Stimulated activated CD8-positive, alpha-beta memory T cell treated with anti-CD3 and anti-CD28 coated beads, Interleukin-4, amount 100 ng/mL, for 48 hours (primary cell): ENCODE measurements at places on chromosomes 1 and 21.

DNA sequence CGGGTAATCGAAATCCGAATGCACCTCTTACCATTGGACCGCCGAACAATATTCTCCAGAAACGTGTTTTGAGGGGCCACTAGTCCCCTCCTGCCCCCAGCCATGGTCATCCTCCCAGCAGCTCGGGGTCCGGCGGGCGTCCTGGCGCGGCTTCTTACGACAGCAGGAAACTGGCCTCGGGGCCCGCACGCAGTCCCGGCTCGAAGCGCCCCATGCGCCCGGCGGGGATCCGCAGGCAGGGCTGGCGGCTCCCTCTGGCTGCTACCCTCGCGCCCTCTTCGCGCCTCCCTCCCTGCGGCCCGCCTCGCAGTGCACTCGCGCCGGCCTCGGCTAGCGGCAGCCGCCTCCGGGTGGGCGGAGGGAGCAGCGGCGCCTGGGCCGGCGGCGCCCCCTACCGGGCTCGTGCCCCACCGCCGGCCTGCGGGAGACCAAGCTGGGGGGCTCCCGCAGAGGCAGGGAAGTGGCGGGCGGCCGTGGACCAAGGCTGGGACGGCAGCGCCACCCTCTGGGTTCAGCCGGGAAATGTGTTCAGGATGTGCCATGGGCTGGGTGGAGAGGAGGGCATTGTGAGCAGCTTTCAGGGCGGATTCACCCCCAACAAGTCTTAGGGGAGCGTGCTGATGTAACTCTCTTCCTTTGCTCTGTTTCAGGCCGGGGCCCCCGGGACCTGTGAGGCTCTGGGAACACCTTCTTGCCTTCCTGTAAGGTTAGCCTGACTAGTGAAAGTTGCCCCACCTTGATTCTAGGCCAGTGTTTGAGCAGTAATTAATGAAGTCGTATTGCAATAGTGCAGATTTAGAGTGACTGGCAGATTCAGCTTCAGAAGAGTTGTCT lies at the start of gene KCNH1:
Gene KCNH1 (minus strand): TSS at position 313 of the 834 bp plus-strand sequence. CDS start 203 bp downstream, at position 110.
- DNase-seq = peak; percentile 90

GRCh38 chr1:170670802-170671628 lies 7.1 kb downstream of the PRRX1 start:
- peak; percentile 75 for DNase-seq

DNA sequence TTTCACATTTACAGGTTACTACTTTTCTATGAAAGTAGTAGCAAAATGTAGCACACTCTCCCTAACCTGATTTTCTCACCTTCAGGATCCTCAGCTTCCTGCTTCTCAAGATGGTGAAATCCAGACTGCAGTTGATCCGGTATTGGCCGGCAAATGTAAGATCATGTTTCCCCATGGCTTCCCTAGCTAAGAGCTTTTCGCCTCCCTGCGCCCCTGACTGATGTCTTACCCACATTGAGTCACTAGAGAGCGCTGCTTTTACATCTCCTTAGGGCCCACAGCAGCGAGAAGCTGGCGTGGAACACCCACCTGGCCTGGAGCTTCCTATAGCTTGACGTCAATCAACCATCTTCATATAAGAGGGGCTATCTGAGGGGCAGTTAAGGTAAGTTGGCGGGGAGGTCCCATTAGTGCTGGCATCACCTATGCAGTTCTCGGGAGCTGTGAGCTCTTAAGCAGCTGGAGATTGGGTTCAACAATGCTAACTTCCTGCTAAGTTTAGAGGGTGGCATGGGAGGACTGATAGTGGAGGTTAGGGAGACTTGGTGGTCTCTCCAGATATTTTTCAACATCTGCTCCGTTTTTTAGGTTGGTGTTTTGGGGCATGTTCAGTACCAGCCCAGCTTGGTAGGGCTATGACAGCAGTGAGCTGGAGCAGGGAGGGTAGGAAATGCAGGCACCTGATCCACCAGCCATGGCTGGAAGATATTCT lies 5.5 kb downstream of the PTPN7 start:
- DNase-seq = peak; percentile 67

DNA sequence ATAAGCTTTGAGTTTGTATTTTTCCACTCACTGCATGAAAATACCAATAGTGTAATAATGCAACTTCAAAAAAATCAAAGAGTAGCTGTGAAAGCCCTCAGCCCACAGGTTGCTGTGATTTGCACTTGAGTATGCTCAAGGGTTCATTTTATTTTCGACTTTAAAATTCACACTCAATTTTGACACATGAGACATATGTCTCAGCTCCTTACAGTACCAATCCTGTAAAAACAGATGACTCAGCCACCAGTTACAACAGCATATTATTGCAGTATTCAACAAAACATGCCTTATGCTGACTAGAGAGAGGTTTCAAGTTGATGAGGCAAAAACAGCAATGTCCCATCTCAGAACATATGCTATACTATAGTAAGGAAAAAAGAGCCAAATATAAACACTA lies 66.1 kb downstream of the CYYR1 start:
- no peak for DNase-seq

- no peak for DNase-seq
Measured at GRCh38 chr1:168146626-168147025, 9.9 kb upstream of the GPR161 start.

- DNase-seq = no peak
Measured at GRCh38 chr21:39144191-39144590, 39.1 kb downstream of the PSMG1 start.

GRCh38 chr1:189027512-189027911 lies 1450.2 kb downstream of the BRINP3 start:
- DNase-seq = no peak

- no peak for DNase-seq
Measured at GRCh38 chr1:186715887-186716809, 35.9 kb upstream of the PTGS2 start.

GRCh38 chr21:44299085-44299457 lies 782 bp upstream of the PFKL start:
- no peak for DNase-seq

GRCh38 chr1:14677292-14677971 lies 78.9 kb downstream of the KAZN start:
- DNase-seq = no peak

GRCh38 chr21:43637530-43638158 lies 21.6 kb downstream of the HSF2BP start:
- no peak for DNase-seq

DNA sequence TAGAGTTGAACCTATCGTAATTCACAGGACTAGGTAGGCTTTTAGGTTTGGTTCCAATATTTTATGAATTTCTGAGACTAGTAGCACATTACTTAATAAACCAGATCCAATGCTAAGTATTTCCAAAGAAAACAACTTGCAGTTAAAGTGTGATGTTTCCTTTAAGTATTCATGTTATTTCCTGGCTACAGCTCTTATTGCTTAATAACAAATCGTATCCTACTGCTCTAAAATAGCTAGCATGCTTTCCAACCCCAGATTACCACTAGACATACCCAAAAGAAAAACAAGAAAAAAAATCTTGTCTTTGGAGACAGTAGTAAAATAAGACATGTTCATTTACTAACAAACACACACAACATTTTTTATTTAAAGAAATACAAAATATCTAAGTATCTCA lies 898 bp downstream of the KRTAP27-1 start:
- no peak for DNase-seq

DNA sequence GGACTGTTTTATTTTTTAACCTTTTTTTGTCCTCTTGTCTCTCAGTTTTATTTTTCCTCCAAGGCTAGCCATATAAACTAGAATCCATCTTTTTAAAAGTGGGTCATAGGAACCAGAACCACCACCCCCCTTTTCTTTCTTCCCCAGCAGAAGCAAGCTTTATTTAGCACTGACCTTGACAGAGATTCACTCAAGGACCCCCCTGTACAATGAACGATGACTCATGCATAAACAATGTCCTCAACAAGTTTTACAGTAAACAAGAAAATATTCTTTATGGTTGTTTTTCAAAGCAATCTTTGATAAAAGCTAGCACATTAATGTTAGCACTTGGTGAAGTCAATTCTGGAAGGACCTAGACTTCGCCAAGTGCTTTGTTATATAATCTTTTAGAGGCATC lies 14.1 kb downstream of the PKN2 start:
- no peak for DNase-seq

- DNase-seq = no peak
Measured at GRCh38 chr1:98468111-98468717, 193.3 kb upstream of the SNX7 start.

DNA sequence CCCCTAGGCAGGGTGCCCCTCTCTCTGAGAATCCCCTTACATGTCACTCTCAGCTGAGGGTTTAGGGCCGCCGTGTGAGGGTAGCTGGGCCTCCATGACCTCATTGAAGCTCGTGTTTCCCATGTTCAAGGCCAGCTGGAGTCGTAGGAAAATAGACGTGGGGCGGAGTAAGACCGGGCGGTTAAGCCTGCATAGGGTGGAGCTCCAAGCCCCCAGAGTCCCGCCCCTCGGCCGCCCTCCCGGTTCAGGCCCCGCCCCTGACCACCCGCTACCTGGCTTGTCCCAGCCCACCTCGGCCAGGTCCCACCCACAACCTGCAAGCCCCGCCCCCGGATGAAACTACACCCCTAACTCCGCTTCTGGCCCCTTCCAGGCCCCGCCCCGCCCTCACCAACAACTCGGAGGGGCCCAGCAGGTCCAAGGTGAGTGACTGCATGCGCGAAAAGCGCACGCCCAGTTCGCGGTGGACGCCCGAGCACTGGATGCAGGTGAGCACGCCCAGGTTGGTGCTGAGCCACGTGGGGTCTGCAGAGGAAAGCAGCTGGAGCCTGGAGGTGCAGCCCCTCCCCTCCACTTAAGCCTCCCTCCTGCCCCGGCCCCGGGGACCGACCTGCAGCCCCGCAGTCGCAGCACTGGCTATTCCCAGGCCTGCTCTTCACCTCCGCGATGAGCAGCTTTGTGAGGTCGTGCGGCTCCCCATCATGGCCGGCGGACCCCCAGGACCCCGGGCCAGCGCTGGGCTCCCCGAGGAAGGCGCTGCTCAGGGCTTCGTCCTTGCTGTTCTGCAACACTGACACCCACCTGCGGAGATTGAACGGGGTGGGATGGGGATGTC lies 12.2 kb upstream of the TCEA3 start:
- peak; percentile 66 for DNase-seq
